ENCODE measurements at places on chromosomes 3 and 15.
A peak's percentile ranks its signal among the peaks of the same experiment; 100 is the strongest.

DNA sequence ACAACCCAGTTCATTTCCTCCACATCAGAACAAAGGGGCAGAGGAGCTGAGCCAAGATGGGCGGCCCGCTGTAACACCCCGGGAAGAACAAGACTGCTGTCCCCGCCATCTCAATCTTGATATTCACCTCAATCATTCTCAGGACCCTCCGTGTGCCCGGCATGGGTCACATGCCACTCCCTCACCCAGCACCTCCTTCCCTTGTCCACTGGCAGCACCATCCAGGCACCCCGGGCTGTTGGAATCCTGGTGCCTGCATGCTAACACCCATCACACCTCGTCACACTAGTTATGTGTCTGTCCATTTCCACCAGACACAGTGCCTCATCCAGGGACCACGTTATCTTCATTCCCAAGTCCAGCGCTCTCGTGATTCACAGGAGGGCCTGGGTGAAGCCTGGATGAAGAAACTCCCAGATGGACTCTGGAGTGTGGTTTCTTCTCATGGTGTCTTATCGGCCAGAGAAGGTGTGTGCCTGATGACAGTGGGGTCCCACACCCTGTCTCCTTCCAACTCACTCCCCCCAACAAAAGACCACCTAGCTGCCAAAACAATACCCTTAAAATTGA, 16.7 kb downstream of the MEGF11 start:
- no peak for DNase-seq

DNA sequence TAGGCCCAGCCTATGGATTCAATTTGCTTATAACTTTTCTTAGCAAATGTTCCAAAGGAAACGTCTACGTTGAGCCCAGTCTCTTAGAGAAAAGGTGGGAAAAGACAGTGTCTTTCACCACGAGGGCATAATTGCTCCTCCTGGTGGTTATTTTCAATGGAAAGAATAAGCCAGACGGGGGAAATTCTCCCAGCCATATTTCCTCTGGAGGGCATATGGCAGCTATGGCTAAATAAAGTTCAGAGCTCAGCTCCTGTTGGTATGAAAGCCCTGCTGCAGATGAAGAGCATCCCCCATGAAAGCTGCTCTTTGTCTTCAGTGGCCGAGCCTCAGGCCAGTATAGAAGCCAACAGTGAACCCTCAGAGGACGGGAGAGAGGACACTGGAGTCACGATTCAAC, 297.9 kb downstream of the RYR3 start:
- DNase-seq = no peak

DNA sequence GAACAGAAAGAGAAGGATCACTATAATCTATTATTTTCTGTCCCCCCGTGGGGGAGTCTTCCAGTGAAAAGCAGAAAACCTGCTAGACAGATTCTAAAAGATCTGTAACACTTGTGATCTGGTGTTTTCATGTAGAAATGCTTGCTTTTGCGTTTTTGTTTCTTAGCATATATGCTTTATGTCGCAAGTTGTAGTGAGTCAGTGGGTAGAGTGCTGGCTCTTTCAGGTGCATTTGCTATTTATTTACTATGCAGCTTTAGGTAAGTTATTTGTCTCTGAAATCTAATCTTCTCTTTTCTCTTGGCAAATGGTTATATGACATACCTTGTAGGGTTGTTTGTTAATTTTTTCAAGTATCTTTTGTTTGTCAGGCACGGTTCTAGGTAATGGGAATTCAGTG, 9.4 kb downstream of the AKAP13 start:
- no peak for DNase-seq

DNA sequence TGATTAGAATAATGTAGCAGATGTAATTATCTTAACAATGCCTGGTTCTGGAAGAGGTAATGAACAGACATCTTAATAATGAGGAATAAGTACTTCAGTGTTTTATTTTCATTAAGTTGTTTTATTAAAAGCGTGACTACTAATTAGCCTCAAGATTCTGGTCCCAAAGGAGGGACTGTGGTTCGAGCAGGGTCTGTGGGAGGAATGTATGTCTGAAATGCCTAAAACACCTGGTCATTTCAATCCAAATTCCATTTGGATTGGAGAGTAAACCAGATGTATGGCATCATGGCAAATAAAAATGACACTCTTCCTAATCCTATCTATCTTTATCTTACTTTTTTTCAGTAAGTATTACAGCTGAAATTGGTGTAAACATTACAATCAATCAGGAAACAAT, 243.2 kb downstream of the PDZRN3 start:
- DNase-seq = no peak

DNA sequence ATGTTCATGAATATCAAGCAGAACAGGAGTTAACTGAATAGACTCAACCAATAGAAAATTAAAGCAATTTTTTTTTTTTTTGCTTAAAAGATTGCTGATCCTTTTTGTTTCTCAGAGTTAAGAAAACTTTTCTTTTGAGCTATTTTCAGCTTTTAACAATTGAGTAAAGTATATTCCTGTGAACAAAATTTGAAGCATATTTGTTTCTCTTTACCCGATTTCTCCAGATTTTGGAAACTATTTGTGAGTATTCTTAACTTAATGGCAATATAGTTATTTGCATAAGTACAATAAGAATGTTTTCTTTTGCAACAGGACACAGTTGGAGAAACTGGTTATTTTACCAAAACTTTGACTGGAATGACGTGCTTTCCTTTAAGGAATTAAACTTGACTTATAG, 53.4 kb upstream of the C15orf39 start:
- no peak for DNase-seq

- DNase-seq = peak; percentile 33
Observed at GRCh38 chr3:107870943-107871638, 219.7 kb downstream of the CD47 start.

DNA sequence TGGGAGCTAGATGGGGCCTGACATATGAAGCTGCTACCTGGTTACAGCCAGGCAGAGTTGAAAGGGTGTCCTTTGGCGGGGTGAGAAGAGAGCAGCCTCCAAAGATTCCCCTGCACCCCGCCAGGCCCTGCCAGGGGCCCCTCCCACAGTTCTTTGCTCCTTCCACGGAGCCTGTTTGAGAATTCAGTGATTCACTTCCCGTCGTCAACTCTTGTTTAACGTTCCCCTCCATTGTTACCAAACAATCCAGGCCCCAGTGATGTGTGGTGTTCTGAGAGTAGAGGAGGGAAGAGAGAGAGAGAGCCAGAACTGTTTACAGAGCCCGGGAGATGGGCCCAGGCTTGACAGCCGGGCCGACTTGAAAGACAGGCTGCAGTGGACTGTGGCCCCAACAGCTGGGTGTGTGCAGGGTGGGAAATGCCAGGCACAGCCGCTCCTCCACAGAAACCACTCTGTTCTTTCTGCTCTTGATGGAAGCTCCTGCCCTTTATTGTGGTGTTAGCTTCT, 81.5 kb downstream of the SMAD3 start:
- DNase-seq = no peak

GRCh38 chr3:147572970-147573340, 163.8 kb downstream of the ZIC1 start:
- DNase-seq = no peak

- DNase-seq = no peak
Observed at GRCh38 chr15:38868326-38869114, 303.9 kb upstream of the RASGRP1 start.

- DNase-seq = no peak
Observed at GRCh38 chr15:71316911-71317310, 201.6 kb downstream of the THSD4 start.

- no peak for DNase-seq
Observed at GRCh38 chr15:73907035-73907408, 19.2 kb upstream of the LOXL1 start.

GRCh38 chr15:74817370-74817737, 4.7 kb downstream of the LMAN1L start:
- DNase-seq = peak; percentile 68

All from NCI-H2081 (cell line).